Adrenal gland (tissue), 19 donors: ENCODE measurements at places on chromosomes 5 and 9. TPM values are rescaled to one million over a fixed set of nuclear protein-coding genes. Genes with fewer than 3 reads are reported as not detected.

FOXD1 gene
- polyA plus RNA-seq, result 4.5 TPM

PPP2R2B gene
- polyA plus RNA-seq, result 2.7 TPM

UNC5A gene
- 19.7 TPM for polyA plus RNA-seq

PKD2L2 gene
- 0.17 TPM for polyA plus RNA-seq

OR13C2 gene
- polyA plus RNA-seq, result not detected
